ENCODE measurements at places on chromosomes 16 and 17.

- no peak for DNase-seq
These were observed 1.4 kb downstream of the RAB11FIP3 start for GRCh38 chr16:426906-427249.

GRCh38 chr17:4048218-4048617 is 84.0 kb upstream of the ATP2A3 start:
- DNase-seq, result no peak

DNA sequence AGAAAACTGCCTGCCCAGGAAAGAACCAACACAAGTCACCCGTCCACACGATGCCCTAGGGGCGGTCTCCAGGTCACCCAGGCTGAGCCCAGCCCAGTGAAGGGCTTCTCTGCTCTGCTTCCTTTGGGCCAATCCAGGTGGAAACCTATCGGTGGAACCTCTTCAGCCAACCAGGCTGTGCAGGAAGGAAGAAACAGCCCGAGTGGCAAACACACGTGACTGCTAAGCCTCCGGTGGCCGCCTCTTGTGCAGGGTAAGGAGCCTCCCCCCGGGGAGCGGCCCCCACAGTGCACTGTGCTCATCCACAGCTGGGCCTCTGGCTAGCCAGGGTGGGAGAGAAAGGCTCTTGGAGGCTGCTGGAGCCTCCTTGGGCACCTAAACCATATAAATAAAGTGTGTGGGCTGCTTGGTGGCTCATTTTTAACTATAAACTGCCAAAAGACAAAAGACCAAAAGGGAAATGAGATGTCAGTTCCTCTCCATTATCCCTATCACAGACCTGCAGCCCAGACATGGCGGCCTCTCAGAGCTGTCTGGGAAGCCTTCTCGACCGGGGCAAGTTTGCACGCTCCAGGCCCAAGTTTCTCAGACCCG is 2.4 kb downstream of the RTN4RL1 start:
- no peak for DNase-seq

GRCh38 chr17:14078027-14078426 is 8.7 kb downstream of the COX10 start:
- DNase-seq, result no peak

DNA sequence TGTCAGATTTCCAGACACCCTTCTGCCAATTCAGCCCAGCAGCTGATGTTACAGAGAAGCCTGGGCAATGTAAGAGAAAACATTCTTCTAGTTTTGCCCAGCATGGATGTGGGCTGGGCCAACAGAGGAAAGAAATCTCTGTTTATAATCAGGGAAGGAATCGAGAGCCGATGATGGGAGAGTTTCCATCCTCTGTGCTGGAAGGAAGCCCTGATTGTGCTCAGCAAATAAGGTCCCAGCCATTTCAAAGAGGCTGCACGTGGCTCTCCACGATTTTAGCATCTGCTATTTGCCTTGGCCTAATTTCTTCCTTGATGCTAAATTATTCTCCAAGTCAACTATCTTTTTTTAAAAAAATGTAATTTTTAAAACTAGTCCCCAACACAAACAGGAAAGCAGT is 70.0 kb downstream of the IRX6 start:
- no peak for DNase-seq

- no peak for DNase-seq
These were observed 51.8 kb downstream of the VAC14 start for GRCh38 chr16:70749006-70749678.

GRCh38 chr16:4426021-4426684 is 485 bp downstream of the DNAJA3 start:
- no peak for DNase-seq

GRCh38 chr16:84677849-84678248 is 22.0 kb upstream of the USP10 start:
- DNase-seq, result no peak

DNA sequence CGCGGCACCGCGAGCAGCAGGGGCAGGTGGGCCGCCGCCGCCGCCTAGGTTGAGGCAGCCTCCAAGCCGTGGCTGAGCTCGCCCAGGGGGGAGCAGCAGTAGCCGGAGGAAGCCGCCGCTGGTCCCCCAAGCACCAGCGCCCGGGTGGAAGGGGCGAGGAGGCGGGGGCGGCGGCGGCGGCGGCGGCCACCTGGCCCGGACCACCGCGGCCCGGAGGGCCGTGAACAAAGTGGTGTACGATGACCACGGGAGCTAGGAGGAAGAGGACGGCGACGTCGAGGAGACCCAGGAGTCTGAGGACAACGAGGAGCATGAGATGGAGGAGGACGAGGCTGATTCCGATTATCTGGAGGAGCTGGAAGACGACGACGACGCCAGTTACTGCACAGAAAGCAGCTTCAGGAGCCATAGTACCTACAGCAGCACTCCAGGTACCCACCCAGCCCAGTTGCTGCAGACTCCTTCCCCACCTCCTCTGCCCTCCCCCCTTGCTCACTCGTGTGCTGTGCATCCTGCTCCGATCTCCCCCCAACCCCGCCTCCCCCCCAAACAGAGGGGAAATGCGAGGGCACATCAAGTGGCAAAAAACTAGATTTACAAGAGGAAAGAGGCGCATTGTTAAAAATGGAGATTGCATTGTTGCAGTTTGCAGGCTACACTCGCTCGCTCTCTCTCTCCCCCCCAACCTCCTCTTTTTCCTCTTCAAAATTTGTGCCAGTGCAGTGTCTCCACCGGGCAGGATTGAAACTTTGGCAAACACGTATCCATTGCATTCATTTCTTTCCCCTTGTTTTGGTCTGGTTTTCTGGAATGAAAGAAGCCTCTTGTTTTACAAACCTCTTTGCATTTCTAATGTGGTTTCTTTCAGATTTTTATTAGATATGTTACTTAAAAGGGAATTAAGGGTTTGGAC is 41.8 kb upstream of the AMZ2 start:
- DNase-seq, result no peak

- no peak for DNase-seq
These were observed 28.5 kb downstream of the CACNG4 start for GRCh38 chr17:66992911-66993442.

DNA sequence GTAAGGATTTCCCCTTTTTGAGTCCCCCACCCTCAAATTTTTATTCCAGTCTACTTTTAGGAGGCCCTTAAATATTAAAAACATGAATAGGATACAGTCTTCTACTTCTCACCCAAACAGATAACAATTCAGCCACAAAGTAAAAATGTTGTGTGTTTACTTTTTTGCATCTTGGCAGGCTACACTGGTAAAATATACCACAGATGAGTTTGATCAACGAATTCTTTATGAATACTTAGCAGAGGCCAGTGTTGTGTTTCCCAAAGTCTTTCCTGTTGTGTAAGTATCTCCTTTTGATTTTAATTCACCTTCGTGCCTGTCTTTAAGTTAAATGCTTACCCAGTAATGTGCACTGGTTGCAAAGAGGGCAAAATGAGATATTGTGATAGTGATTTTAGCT is 34.4 kb upstream of the RAB11FIP4 start:
- no peak for DNase-seq

DNA sequence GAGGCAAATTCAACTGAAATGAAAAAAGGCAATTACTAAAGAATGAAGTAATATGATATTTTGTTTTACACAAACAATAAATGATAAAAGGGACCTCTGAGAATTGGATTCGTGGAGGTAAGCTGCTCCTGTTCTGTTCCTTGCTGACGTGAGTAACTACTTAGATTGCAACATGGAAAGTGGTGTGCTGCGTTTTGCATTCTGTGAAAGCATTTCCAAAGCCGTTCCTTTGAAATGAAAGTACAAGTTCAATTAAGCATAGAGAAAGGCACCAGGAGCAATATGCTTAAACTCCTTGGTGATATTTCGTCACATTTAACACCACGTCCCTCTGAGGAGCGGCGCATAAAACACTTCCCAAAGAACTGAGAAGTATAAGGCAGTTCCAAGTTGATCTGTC is 381.7 kb downstream of the UTP18 start:
- DNase-seq, result no peak

DNA sequence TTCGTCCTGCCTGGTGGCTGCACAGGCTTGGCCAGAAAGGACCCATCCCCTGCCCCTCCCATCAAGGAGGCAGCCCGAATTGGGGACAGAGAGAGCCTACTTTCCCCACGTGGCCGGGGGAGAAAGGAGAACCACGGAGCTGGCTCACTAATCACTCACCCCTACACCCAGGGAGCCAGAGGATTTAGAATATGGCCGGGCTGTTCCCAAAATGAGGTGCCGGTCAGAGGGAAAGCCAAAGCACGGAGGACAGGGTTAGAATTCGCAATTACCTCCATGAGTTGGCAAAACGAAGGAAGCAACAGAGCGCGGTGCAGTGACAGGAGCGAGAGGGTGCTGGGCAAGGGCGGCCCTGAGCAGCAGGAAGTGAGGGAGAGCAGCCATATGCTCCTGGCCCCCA is 33.1 kb downstream of the SHISA6 start:
- no peak for DNase-seq

GRCh38 chr16:66103211-66103610 is 263.3 kb upstream of the CDH5 start:
- DNase-seq, result no peak

- DNase-seq, result no peak
These were observed 31.5 kb downstream of the RBL2 start for GRCh38 chr16:53465606-53466280.

DNA sequence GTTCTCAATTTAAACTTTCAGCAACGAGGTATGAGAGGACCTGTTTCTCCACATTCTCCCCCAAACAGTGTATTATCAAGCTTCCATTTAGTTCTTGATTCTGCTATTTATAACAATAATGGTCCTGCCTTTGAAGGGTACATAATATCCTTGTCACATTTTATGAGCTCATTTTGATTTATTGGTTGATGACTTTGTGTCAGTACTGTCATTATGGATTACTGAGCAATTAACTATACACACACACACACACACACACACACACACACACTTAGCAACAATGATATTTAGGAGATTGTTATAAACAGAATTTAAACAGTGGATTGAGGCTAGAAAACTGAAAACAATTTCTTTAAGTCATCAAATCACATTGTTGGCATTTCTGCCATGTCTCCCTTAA is 7.0 kb downstream of the TMIGD1 start:
- DNase-seq, result no peak

GRCh38 chr16:75420987-75421819 is 12.1 kb downstream of the CFDP1 start:
- DNase-seq, result no peak

GRCh38 chr17:4509923-4510617 is 11.4 kb downstream of the SPNS2 start:
- DNase-seq, result no peak

- DNase-seq, result no peak
These were observed 139.4 kb downstream of the C16orf78 start for GRCh38 chr16:49513040-49513439.

DNA sequence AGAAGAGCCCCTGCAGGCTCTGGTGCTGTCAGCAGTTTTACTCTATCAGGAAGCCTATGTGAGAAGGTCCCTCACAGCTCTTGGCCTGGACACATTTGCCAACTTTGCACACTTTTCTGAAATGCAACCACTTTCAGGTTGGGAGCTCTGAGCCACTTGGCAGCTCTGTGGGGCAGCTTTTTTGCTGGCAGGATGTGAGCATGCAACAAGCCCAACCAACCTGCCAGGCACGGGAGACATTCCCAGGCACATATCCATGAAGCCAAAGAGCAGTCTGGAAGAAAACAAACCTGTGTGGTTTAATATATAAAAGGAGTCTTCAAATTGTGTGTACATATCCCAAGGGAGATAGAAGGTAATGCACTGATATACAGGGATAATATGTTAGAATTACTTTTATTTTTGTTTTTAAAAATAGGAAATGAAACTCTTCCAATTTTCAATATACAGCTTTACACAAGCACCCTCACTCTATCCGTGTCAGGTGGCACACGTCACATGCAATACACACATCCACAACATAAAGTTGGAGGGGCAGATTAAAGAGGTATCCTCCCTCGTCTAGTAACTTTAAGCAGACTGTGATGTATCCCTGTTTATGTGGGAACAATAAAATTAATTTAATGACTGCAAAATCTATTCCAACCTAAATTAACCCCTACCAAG is 57.4 kb upstream of the COX10 start:
- no peak for DNase-seq

DNA sequence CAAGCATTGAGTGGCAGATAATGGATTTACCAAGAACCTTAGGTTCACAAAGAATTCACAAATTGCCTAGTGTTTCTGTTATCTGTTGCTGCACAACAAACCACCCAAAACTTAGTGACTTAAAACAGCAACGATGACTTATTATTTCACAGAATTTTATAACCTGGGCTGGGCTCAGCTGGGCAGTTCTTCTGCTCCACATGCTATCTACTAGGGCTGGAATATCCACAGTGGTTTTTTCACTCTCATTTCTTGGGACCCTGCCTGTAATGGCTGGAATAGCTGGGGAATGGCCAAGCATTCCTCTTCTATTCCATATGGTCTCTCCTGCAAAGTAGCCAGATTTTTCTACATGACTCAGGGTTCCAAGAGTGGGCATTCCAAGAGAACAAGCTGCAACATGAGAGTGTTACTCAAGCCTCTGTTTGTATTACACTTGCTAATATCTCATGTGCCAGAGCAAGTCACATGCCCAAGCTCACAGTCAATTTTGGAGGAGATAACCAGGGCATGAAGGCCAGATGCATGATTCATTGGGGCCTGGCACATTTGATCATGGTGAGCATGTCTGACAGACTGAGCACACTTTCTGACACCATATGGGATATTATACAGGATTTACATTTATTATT is 4.9 kb upstream of the PSMD7 start:
- DNase-seq, result no peak

- no peak for DNase-seq
These were observed 99.3 kb upstream of the SOX9 start for GRCh38 chr17:72021417-72022041.

DNA sequence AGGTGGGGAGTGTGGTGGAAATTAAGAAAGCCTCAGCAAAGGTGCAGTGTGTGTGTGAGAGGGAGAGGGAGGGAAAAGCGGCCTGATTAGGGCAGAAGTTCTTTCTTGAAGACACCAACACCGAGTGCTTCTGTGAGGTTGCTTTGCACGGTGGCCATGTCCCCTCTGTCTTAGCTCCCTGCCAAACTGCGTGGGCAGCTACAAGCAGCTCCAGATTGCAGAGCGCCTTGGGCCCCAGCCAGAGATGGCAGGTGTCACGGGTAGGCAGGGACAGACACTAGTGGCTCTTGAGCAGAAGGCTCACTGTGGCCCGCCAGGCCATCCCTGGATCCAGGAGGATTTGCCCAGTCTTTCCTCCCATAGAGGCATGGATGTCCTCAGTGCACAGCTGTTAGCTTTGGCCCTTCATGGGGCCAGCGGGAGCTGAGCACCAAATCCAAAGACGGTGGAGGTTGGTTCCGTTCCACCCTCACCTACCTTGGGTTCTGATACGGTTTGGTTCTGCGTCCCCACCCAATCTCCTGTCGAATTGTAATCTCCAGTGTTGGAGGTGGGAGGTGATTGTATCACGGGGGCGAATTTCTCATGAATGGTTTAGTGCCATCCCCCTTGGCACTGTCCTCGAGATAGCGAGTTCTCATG is 21.4 kb downstream of the KIAA0513 start:
- no peak for DNase-seq

GRCh38 chr16:58337090-58337444 is 42.2 kb upstream of the PRSS54 start:
- DNase-seq, result no peak

Measured in NCI-H187 (cell line).